ENCODE measurements at places on chromosomes 6 and 20. TPM values are rescaled to one million over a fixed set of nuclear protein-coding genes. Genes with fewer than 3 reads are reported as not detected.

Gene GPR63
- total RNA-seq: 10.7 TPM

DNA sequence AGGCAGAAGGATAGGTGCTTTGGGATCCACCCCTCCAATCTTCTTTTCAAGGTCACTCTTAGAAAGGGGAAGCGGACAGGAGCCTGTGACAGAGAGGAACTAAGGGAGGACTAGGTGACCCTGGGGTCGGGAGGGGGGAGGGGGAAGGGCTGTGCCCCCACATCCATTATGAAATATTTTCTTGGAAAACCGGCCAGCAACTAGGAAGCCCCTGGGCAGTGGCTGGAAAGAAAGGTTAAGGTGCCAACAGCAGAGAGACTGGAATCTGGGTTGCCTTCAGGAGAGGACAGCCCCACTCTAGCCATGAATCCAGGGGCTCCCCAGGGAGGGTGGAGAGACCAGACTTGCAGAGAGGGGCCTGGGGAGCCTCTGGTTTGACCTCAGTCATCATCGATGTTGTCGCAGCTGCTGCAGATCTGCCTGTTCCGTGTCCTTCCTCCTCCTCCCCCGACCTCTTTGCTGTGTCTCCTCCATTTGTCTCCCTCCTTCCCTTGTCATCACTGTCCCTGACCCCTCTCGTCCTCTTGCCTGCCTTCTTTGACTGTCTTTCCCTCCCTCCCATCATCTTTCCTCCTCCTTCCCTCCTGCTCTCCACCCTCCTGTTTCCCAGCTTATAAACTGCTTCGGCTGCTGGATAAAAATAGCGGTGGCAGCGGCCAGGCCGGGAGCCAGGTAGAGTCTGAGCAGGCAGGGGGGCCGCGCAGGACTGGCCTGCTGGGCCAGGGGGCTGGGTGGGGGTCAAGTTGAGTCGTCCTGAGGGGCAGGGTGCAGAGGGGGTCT, 3.2 kb downstream of the SLC29A1 start:
- DNase-seq: no peak

- no peak for DNase-seq
Observed at GRCh38 chr6:115753446-115753845, 307.2 kb downstream of the FRK start.

DNA sequence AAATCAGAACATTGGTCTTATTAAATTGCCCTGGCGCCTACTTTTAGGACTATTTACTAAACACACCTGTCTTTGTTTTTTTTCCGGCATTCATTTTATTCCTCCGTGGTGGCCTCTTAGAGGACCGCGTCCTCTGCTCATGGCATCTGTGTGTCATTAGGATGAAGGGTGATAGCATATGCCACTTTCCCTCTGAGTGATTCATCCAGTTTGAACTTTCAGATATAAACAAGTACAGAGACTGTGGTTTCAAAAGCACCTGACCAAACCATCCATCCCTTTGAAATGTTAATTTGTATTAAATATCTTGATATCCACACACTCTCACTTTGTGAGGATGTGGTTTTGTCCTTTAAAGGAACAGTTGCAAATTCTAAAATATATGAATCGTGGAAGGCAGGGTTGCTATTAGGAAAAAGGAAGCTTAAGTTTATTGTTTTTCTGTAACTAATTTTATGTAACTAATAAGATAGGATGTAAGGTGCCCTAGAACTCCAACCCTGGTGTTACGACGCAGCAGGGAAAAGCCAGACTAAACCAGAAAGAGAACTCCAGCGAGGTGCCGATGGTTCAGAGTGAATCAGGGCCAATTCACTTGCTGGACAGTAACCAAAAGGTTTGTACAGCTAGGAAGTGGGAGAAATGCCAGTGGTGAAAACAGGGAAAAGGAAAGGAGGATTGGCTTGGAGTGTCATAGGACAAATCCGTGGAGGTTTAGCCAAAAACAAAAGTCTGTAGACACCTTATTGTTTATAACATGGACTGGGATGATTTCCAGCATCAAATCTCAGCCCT, 98.7 kb downstream of the SHLD1 start:
- DNase-seq: no peak

DNA sequence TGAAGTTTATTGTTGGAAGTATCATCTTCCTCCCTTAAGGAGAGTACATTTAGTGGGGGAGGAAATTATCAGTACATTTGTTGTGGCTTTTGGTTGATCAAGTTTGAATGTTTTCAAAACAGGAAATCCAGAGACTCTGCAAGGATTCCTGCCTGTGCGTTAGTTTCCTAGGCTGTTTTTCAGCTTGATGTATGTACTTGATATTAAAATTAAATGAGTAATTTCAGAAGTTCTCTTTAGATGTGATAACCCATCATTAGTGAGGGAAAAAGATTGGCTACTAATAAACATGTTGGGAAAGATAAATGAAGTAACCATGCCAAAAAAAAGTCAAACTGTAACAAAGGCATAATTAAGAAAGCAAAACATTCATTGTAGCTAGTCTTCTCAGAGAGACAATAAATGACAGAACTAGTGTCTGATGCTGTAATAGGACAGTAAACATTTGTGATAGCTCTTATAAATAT, 88.0 kb upstream of the TULP1 start:
- DNase-seq: no peak

DNA sequence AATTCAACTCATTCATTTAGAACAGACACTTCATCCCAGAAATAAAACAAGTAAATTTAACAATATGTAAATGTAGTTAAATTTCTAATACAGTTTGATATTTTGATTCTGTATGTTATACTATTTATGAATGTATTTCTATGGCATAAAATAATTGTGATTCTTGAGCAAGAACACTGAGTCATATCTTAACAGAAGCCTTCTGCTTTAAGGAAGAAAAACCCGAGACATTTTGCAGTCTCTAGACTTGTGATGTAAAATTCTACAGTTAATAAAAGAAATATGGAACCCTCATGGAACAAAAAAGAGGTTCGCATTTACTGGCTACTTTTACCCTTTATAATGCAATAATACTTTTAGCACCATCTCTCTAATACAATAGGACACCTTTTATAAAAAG, 47.9 kb upstream of the SCML4 start:
- no peak for DNase-seq

Gene OR10C1
- not detected for total RNA-seq

GRCh38 chr6:29827579-29828470, at the start of gene HLA-G:
Gene HLA-G (plus strand): TSS chr6:29827825. CDS start chr6:29827845, 20 bp downstream.
- no peak for DNase-seq

DNA sequence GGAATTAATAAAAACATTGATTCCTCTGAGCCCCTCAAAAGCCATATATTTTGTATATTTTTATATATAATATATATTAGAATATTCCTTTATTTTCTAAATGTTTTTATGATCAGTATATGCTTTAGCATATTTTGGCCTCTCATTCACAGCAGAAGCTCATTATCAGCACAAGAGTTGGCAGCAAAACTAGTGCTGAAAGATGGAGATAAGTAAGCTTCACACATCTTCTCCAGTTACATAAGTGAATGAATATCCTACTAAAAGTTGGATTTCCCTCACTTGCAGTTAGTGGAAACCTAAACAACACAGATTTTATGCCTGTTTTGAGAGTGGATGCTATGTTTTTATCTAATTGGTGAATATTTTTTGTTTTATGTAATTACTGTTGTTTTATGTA, 1303.8 kb upstream of the ADGRB3 start:
- no peak for DNase-seq

DNA sequence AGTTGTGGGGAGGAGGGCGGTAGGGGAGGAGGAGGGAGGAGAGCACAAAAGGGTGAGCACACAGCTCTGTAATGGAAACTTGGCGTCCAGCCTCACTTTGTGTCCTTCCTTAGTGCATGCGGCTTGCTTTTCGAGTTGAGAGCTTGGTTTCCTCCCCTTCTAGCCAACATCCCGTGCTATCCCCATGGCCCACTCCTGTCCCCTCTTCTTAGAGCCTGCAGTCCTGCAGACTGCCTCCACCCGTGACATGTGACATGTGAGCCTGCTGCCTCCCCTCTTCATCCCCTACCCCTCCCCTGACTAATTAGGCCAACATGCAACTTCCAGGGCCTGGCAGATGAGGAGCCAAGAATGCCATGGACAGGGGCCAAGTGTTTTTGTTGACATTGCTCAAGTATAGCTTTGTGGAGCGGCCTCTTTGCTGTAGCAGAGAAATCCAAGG, 63.2 kb downstream of the SLC24A3 start:
- DNase-seq: peak; percentile 5

Gene HLA-G
- total RNA-seq: not detected

GRCh38 chr20:48102076-48102787, 317.0 kb upstream of the SULF2 start:
- no peak for DNase-seq

DNA sequence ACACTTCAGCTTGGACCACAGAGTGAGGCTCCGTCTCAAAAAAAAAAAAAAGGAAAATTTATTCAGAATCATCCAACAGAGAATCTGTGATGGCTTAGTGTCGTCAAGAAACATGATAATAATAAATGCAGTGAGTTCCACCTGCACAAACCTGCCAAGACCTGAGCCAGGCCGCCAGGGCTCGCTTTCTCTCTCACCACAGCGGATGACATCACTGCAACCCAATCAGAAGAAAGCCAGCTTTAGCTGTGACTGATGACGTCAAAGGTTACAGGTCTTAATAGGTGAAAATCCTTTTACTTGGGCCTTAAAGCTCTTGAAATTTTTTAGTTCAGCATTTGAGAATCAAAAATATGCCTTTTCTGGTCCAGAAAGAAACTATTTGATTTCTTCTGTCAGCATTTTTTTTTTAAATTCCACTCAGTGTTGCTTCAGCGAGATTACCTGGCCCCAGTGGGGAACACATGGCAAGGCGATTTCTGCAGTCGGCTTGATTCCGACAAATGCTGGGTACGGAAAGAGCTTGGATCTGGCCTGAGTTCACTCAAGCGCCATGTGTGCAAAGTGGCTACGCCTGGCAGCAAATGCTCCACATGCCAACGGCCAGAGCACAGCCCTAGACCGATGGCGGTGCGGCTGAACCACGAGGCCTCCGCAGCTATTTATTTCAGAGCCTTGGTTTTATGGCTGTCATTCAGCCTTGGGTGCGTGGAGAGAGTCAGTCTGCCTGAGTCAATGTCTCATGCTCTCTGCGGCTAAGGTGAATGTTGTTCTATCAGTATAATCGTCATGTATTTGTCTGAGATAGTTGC, 105.7 kb upstream of the QKI start:
- DNase-seq: no peak

DNA sequence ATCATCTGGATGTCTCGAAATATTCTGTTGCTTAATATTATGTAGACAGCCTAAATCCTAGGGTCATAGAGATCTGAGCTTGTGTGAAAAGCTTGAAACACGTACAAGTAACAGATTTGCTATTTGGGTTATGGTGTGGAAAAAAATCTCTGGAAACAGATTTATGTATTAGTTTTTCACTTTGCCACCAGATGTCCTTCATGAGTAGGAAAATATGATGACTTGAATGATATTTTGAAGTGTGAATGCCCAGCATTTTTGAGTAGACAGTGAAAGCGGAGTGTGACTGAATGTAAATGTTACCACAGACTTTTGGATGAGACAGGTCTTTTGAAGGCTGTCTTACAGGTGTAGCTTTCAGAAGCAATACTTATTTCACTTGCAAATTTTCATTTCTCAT, 4.2 kb upstream of the BMP6 start:
- DNase-seq: no peak

DNA sequence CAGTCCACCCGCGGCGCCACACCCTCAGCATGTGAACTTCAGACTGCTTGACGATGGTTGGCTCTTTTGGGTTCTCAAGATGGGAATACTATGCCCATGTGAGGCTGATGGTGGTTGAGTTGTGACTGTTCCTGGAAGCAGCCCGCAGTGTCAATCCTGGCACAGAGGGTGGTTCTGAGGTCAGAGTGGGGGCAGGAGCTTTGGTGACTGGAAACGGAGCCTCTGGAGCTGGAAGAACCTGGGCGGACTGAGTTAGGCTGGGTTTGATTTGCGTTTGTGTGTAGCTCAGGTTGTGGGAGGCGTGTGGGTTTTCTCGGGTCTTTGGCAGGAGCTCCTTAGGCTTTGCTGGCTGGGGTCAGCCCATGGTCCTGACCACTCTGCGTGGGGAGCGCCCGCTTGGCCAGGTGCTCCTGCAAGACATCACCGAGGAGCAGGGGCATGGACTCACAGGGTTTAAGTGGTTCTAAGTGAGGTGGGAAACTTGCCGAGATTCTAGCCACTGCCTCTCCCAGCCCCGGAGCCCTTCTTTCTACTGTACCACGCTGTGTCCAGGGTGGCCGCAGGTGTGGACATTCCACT, 37.3 kb upstream of the SLC22A1 start:
- DNase-seq: no peak

Gene RBBP8NL
- total RNA-seq: 0.18 TPM

Gene SLC17A9
- 1.4 TPM for total RNA-seq

GRCh38 chr6:160412993-160413392, 64.8 kb downstream of the SLC22A3 start:
- DNase-seq: no peak

DNA sequence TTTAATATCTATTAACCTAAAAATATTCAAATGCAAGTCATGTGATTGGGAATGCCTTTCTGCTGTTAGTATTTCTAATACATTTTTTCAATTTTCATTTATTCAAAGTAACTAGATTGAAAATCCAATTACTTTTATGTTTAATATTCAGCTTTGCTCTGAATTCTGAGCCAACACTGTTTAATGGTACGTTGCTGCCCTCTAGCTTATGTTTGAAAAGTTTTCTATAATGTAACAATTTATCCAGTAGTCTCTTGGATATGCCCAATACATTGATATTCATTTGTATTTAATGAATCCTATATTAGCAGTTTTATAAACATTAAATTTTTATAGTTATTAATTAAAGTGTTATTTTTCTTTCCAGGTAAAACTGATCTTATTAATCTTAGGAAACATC, 47.4 kb downstream of the LGSN start:
- DNase-seq: no peak

DNA sequence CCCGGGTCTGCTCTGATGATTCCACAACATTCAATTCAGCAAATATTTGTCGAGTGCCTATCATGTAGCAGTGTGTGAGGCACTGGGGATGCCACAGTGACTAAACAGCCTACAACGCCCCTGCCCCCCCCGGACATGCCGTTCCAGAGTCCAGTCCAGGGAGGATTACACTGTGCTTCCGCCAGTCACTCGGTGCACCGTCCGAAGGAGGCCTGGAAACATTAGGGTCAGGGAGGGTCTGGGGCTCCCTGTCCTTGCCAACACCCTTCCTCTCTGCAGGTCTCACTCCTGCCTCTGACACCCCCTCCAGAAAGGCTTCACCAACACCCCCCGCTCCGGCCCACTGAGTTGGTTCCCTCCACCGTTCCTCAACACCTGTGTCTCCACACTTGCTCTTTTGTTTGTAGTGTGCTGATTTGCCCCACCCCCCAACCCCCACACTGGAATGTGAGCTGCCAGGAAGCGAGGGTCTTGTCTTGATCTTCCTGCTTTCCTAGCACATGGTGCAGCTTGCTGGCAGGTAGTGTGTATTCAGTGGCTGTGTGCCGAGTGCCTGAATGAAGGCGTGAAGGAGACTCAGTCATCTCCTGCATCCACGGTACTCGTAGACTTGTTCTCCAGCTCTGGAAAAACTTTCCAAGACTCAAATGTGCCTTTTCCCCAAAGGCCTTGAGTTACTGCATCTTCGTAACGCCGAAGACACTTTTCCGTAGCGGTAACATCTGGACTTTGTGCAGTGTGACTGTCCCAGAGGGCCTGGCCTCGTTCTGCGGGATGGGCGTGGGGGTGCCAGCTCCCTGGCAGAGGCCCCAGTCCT, 150.4 kb downstream of the ZDHHC14 start:
- DNase-seq: no peak
